ENCODE measurements at places on chromosomes 3 and 15. TPM values are rescaled to one million over a fixed set of nuclear protein-coding genes. Genes with fewer than 3 reads are reported as not detected.

GRCh38 chr15:36175741-36176291, 403.6 kb upstream of the CDIN1 start:
- no peak overlapping the region for H3K4me3 ChIP-seq
- no peak overlapping the region for H3K27ac ChIP-seq
- H3K27me3 ChIP-seq: no peaks in the 10 kb centered on the region
- no peak for DNase-seq
- no peaks in the 10 kb centered on the region for H3K4me1 ChIP-seq

GRCh38 chr3:34881026-34881425, 758.3 kb upstream of the ARPP21 start:
- H3K27me3 ChIP-seq: no peaks in the 10 kb centered on the region
- no peak for DNase-seq
- H3K27ac ChIP-seq: no peak overlapping the region
- H3K4me1 ChIP-seq: no peaks in the 10 kb centered on the region
- no peaks in the 10 kb centered on the region for H3K36me3 ChIP-seq

- DNase-seq: no peak
- no peaks in the 10 kb centered on the region for H3K4me1 ChIP-seq
- H3K27ac ChIP-seq: no peak overlapping the region
- H3K4me3 ChIP-seq: no peak overlapping the region
These were observed 31.9 kb downstream of the TUSC7 start for GRCh38 chr3:116741467-116741866.

Gene C2CD4A
- total RNA-seq: 0.11 TPM

GRCh38 chr15:50576166-50576565, 29.7 kb upstream of the USP50 start:
- H3K27ac ChIP-seq: no peak overlapping the region
- no peaks in the 10 kb centered on the region for H3K36me3 ChIP-seq
- no peak for DNase-seq
- no peaks in the 10 kb centered on the region for H3K4me1 ChIP-seq
- H3K4me3 ChIP-seq: no peak overlapping the region

GRCh38 chr3:38490281-38491030, 5.7 kb upstream of the EXOG start:
- no peaks in the 10 kb centered on the region for H3K4me1 ChIP-seq
- H3K4me3 ChIP-seq: no peak overlapping the region
- no peak overlapping the region for H3K27ac ChIP-seq
- H3K36me3 ChIP-seq: no peaks in the 10 kb centered on the region

Gene NANOGP8
- total RNA-seq: not detected

- 0 out of 2 replicates have a peak, but pooled peaks cover 3% of the 10 kb centered on the region for H3K4me1 ChIP-seq
- no peaks in the 10 kb centered on the region for H3K36me3 ChIP-seq
- no peak overlapping the region for H3K27ac ChIP-seq
- no peak overlapping the region for H3K4me3 ChIP-seq
- no peaks in the 10 kb centered on the region for H3K27me3 ChIP-seq
These were observed 110.8 kb upstream of the RAD18 start for GRCh38 chr3:9074079-9074478.

Gene PPP2R3A
- total RNA-seq: 10.2 TPM

DNA sequence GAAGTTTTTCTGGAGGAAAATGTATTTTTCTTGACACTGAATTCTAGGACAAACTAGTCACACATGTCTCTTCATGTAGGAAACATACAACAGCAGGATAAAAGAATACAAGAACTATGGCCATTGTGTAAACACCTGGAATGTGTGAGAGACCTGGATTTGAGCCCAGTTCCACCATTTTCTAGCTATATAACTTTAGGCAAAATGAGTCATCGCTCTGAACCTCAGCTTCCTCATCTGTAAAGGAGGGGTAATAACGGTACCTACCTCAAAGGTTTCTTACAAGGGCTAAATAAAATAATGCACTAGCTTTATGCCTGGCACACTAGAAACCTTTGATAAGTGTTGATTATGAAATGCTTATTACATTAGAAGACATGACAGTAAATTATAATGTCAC, 57.8 kb downstream of the RIOX2 start:
- H3K4me1 ChIP-seq: peaks cover 10% of the 10 kb centered on the region
- H3K27me3 ChIP-seq: no peaks in the 10 kb centered on the region
- no peaks in the 10 kb centered on the region for H3K36me3 ChIP-seq
- no peak overlapping the region for H3K4me3 ChIP-seq
- no peak for DNase-seq
- no peak overlapping the region for H3K27ac ChIP-seq

Gene NLGN1
- not detected for total RNA-seq

GRCh38 chr3:130428871-130429712, 83.6 kb downstream of the COL6A5 start:
- H3K4me3 ChIP-seq: no peak overlapping the region
- H3K27me3 ChIP-seq: no peaks in the 10 kb centered on the region
- no peaks in the 10 kb centered on the region for H3K36me3 ChIP-seq

DNA sequence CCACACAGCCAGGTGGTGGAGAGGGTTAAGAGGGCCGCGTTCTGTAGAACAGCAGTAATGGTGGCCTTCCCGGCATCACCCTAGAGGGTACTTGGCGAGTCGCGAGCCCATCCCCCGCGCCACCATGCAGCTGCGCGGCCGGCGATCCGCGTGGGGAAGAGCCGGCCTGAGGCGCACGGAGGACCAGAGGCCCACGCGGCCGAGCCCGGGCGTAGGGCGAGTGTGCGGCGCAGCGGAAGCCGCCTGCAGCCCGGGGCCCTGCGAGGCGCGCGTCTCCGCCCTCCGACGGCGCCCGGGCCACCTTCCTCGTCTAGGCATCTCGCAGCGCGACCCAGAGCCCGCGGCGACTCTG, 423 bp downstream of the TKT start:
- H3K27ac ChIP-seq: peak overlapping the region; percentile 71
- DNase-seq: no peak
- no peaks in the 10 kb centered on the region for H3K36me3 ChIP-seq

DNA sequence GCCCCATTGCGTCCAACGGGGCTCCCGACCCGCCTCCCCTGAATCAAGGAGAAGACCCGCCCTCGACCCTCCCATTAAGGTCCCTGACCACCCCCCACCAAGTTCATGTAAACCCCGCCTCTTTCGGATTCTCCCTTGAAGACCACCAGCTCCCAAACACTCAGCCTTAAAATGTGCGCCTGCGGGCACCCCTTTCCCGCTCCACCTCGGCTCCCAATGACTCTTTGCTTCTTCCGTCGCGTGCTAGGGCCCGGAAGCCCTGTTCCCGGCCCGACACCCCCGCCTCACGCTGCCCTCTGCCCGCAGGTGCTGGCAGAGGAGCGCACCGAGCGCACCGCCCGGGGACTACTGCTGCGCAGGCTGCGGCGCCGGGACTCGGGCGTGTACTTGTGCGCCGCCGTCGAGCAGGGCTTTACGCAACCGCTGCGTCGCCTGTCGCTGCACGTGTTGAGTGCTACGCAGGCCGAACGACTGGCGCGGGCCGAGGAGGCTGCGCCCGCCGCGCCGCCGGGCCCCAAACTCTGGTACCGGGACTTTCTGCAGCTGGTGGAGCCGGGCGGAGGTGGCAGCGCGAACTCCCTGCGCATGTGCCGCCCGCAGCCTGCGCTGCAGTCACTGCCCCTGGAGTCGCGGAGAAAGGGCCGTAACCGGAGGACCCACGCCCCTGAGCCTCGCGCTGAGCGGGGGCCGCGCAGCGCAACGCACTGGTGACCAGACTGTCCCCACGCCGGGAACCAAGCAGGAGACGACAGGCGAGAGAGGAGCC, 2.7 kb upstream of the LSMEM2 start:
- H3K4me1 ChIP-seq: peaks cover 25% of the 10 kb centered on the region
- no peak for DNase-seq
- H3K36me3 ChIP-seq: peaks cover 2% of the 10 kb centered on the region
- H3K4me3 ChIP-seq: no peak overlapping the region
- H3K27me3 ChIP-seq: no peaks in the 10 kb centered on the region

GRCh38 chr15:70492240-70493177, 270.8 kb downstream of the UACA start:
- H3K4me3 ChIP-seq: no peak overlapping the region
- H3K27ac ChIP-seq: peak overlapping the region; percentile 98
- H3K36me3 ChIP-seq: no peaks in the 10 kb centered on the region
- H3K27me3 ChIP-seq: no peaks in the 10 kb centered on the region
- no peak for DNase-seq
- H3K4me1 ChIP-seq: peaks cover 41% of the 10 kb centered on the region

Gene SLC25A20
- 17.0 TPM for total RNA-seq

DNA sequence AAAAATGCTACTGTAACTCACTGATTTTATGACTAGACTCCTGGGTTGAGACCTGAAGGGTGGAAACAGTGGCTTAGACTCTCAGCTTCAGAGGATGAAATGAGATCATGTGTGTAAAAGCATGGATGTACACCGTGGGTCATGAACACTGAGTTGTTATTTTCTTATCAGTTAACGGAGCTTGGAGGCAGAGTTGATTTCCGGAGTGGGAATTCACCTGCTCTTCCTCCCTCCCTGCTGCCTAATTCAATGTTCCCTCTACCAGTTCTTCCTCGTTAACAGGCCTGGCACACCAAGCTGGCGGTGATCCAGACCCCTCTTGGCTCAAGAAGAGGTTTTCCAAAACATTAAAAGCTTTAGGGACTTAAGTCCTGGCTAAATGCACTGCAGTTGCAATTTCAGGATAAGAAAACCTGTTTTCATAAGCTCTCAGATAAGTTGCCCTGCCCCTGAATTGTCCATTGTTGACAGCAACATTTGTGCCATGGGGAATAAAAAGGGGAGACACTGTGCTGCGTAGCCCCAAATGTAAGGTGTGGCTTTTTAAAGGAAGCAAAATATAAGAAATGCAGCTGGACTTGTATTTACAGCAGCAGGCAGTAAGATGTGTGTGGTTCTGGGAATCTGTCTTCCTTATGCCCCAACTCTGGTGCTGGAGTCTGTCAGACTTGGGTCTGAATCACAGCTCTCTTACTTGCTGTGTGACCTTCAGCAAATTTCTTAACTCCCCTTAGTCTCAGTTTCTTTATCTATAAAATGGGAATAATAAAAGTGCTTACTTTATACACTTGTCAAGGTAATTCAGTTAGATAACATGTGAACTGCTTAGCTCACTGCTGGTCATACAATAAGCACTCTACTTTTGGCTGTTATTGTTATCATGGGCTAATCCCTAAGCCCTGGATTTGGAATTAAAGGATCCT, 9.9 kb downstream of the PDIA5 start:
- DNase-seq: no peak
- no peaks in the 10 kb centered on the region for H3K36me3 ChIP-seq
- H3K27me3 ChIP-seq: no peaks in the 10 kb centered on the region
- no peak overlapping the region for H3K27ac ChIP-seq

Gene OSBPL10
- total RNA-seq: 79.5 TPM

DNA sequence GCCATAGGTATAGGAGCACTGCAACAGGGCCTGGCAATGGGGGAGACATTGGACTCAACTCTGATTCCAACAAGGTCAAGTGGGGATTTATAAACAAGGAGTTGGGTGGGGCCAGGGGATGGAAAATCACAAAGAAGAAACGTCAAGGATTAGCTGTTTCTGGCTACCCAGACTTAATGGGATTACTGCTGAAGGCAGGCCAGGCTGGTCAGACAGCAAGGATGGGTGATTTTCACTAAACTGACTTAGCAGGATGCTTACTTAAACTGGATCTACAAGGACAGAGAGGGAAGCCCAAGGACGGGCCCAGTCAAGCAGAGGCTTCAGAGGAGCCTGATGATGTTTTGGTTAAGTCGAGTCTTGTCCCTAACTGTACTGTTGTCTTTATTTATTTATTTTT, 76.2 kb downstream of the USP13 start:
- H3K36me3 ChIP-seq: peaks cover 1% of the 10 kb centered on the region
- DNase-seq: no peak

GRCh38 chr3:15409239-15409638, 18.1 kb downstream of the METTL6 start:
- no peaks in the 10 kb centered on the region for H3K36me3 ChIP-seq
- H3K4me1 ChIP-seq: no peaks in the 10 kb centered on the region
- DNase-seq: no peak
- no peak overlapping the region for H3K27ac ChIP-seq
- no peak overlapping the region for H3K4me3 ChIP-seq

Gene PLXNA1
- 92.4 TPM for total RNA-seq

Gene FGF7
- total RNA-seq: not detected

Data from Caco-2 (cell line).